GM19239 (cell line): ENCODE measurements at places on chromosomes 4 and X.
A peak's percentile ranks its signal among the peaks of the same experiment; 100 is the strongest.

GRCh38 chr4:55020131-55020530 lies 105.3 kb downstream of the KDR start:
- DNase-seq, result no peak

DNA sequence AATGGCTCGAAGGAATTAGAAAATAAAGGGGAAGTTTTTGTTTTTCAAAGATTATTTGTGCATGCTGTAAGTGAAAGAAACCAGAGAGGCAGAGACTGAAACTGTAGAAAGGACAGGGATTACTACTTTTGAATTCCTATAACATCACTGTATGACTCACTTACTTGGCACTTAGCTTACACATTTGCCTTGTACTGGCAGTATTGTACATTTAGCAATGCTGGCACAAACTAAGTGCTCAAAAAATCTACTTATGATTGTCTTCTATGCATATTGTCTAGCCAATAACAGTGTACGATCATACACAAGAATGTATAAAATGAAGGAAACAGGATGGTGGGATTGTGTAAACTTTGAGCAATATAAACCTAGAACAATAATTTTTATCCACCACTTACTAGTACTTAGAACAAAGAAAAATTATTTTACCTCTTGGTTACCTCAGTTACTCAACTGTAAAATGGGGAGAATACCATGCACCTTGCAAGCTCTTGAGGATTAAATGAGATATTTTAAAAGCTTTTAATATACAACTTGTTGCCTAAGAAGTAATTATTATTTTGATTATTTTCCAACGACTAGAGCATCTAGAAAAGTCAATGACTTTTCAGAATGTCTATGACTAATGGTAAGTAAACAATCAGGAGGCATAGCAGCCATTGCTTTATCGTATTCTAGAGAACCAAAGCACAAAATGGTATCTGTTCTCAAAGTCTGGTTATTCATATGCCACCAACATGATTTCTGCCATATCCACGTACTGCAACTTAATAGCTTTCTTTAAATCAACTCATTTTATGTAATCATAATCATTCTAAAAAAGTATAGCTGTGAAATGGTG lies 4.7 kb downstream of the FAM120C start:
- DNase-seq, result no peak

- DNase-seq, result no peak
Measured at GRCh38 chr4:144989306-144989705, 108.7 kb downstream of the ANAPC10 start.

- DNase-seq, result no peak
Measured at GRCh38 chr4:140330311-140330900, 43.0 kb upstream of the SCOC start.

DNA sequence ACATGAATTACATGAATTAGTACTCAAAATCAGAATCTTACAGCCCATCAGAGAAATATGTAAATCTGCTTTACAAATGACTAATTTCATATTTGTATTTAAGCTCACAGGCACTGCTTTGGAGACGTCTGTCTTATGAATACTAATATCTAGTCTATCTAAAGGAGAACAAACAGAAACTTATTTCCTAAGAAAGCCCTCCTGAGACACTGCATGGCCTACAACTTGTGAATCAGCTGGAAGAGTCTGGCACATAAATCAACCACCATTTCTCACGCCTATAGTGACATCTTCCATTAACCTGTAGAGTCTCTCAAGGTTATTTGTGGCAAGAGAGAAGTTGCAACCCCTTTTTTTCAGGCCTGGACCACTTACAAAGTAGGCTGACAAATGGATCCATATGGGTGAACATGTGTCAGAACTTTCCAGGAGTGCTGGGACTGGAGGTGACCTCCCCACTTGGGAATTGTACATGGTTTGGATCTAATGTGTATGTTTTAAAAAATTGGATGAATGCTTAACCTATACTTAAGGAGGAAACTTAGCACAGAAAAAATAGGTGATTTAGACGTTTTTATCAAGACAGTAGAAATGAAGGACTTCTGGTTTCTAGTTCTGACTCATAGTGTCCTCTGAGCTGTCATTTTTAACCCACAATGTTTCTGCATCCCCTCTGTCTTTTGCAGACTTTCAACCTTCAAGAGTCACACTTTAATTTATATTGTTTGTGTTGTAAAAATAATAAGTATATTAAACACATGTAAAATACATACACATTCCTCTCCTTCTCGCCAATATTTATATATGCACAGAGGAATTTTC lies 83.2 kb upstream of the ARHGAP24 start:
- peak; percentile 7 for DNase-seq

DNA sequence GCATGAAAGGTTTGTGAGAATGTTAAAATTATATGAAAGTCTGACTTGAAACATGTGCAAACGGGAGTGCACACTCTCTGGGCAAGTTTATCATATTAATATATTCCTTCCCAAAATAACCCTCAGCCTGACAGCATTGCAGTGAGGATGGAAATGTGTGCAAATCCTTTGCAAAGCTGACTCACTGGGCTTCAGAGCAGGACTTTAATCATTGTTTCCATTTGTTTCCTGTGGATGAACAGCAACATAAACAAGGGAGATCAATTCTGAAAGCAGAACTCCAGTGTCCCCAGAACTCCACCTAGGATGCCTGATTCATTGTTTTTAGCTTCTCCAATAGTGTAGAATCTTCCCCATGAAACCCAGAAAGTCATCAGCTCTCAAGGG lies 32.9 kb downstream of the SLC2A9 start:
- DNase-seq, result no peak

GRCh38 chrX:112803060-112803459 lies 37.6 kb downstream of the AMOT start:
- no peak for DNase-seq

DNA sequence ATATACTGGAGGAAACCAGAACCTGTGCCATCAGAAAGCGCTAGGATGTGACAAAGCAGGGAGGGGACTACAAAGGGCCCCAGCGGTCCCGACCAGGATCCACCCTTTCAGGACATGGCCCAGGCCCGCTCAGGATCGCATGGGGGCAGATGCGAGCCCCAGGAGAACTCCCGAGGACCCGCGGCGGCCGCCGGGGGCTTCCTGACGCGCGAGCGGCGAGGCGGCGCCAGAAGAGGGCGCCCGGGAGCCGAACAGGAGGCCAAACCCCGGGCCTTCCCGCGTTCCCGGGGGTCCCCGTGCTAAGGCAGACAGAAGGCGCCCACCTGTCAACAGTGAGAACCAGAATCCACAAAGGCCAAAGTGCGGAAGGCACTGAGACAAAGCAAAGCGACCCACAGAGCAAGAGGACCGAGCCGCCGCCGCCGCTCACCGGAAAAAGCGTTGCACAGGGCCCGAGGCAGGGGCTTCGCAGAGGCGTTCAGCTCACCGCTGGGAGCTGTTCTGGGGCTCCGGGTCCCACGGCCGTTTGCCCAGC lies 7.3 kb upstream of the OPN1LW start:
- peak; percentile 54 for DNase-seq

- no peak for DNase-seq
Measured at GRCh38 chr4:23373261-23373660, 516.6 kb downstream of the PPARGC1A start.

DNA sequence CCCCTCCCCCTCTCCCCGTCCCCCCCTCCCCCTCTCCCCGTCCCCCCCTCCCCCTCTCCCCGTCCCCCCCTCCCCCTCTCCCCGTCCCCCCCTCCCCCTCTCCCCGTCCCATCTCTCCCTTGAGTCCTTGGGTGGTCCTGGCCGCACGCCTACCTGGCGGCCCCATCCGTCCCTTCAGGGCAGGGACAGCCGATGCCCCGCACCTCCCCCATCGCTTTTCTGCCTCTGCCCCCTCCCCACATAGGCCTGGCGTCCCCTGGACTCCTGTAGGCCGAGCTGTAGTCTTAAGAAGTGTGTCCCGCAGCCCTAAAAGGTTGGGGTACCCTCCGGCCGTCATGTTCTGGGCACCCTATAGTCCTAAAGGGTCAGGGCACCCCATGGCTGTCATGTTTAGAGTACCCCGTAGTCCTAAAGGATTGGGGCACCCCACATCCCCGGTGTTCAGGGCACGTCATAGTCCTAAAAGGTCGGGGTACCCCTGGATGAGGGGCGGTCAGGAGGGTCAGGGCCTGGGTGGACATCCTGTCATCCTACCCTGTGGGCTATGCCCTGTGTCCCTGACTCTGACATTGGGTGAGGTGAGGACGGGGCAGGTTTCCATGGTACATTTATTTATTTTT lies 10.8 kb upstream of the GTPBP6 start:
- DNase-seq, result no peak

- no peak for DNase-seq
Measured at GRCh38 chr4:80075995-80076675, 3.1 kb upstream of the ANTXR2 start.

- no peak for DNase-seq
Measured at GRCh38 chr4:80465238-80465637, 129.7 kb downstream of the CFAP299 start.

- no peak for DNase-seq
Measured at GRCh38 chrX:111609206-111609605, 71.8 kb upstream of the ALG13 start.

DNA sequence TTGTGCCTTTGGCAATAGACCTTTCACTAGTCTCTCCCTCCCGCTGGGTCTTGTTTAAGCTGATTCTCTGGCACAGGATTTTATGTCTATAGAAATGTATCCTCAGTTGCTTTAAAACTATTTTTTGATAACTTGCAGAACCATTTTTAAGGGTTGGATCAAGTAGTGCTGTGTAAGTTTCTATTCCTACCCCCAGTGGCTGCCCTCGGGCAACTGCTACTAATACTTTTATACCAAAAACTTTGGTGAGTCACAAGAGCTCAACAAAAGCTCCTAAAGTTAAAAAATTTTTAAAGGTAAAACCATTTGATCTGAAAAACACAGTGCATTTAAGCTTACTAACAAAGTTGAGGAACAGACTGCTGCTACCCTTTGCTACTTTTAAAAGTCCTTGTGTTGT lies 1460.6 kb upstream of the PCDH7 start:
- no peak for DNase-seq

- DNase-seq, result no peak
Measured at GRCh38 chrX:154396973-154397887, 947 bp upstream of the RPL10 start.

- DNase-seq, result no peak
Measured at GRCh38 chr4:93760284-93760683, 68.3 kb upstream of the ATOH1 start.

GRCh38 chrX:57286507-57287251 lies at the start of gene FAAH2:
FAAH2 (plus strand) TSS chrX:57286706; CDS start chrX:57286826, 120 bp downstream.
- no peak for DNase-seq

- no peak for DNase-seq
Measured at GRCh38 chr4:177441061-177441802, 1.0 kb downstream of the AGA start.

DNA sequence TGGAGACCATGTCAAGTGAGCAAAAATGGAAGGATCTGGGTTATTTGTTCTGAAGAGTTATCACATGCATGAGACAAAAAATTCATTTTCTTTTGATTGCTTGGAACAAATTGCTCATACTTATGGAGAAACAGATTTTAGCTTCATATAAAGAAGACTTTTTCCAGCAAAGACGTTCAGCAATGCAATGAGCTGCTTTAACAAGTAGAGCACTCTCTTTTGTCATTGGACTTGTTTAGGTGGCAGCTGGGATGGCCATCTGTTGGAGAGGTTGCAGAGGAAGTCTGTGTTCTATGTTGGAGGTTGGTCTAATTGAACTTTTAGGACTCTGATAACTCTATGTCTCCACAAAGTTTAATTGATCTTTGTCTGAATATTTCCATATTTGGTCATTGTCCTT lies 19.9 kb upstream of the CEP135 start:
- DNase-seq, result no peak

- no peak for DNase-seq
Measured at GRCh38 chr4:100257567-100257966, 67.3 kb upstream of the DDIT4L start.

DNA sequence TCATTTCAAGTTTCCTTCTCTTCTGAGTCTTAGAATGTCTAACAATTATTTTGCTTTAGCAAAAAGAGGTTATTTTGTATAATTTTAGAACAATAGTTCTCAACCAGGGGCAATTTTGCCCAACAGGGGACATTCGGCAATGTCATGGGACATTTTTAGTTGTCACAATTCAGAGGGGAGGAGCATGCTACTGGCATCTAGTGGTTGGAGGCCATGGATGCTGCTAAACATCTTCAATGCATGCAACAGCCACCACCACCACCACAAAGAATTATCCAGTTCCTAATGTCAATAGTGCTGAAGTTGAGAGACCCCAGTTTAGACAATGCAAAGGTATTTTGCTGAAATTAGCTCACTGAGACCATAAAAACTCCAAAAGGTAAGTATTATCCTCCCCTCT lies 122.5 kb downstream of the ARHGAP6 start:
- no peak for DNase-seq

- no peak for DNase-seq
Measured at GRCh38 chrX:46630141-46630540, 56.6 kb downstream of the CHST7 start.

GRCh38 chr4:78517050-78517652 lies 34.4 kb upstream of the ANXA3 start:
- no peak for DNase-seq

DNA sequence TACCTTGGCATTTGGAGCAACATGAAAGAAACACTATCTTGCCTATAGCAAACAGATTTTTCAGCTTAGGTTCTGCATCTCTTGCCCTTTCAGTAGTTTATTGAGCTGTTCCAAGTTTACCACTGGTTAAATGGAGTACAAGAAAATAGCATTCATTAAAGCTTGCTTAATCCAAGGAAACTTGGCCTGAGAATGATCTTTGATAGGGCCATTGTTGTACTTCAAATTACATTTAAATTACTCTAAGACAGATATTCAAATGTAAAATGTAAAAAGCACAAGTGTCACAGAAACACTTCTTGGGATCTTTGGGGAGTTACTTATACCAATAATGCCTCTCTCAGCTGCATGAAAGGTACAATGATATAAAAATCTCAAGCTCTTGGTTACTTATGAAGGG lies 609.0 kb upstream of the HTR2C start:
- DNase-seq, result no peak

DNA sequence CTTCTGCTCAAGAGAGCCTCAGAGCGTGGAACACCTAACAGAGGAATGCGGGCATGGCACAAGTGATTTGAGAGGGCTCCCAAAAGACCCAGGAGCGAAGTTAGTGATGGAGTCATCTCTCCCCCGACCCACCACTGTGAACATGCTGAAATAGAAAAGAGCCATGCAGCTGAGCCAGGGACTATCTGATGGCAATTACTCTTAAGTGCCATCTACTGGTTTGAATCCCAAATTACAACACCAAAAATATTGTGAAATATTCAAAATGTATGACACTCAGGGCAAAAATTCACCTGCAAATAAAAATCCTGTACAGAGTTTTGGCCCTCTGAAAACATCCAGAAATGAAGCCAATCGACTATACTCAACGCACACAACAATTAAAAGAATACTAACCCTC lies 2038.9 kb upstream of the ADGRL3 start:
- no peak for DNase-seq

DNA sequence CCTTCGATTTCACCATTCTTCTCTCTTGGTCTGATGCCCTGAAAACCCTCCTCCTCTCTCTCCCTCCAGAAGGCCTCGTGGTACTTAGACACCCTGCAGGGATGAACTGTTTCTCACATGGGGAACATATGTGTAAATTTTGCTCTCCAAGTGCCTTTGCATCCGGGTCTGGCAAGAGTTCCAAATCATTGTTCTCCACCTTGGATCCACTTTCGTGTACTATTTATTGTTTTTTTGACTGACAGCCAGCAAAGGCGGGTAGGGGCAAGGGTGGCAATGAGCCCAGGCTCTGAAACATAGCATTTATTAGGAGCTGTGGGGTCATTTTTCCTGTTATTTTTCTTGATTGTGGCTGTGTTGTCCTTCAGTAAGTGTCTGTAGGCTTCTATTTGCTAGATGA lies 81.7 kb downstream of the RTL5 start:
- DNase-seq, result no peak

- DNase-seq, result peak; percentile 35
Measured at GRCh38 chr4:152937336-152938236, 1.5 kb downstream of the FHDC1 start.
